ENCODE measurements at places on chromosomes 6 and 20.

DNA sequence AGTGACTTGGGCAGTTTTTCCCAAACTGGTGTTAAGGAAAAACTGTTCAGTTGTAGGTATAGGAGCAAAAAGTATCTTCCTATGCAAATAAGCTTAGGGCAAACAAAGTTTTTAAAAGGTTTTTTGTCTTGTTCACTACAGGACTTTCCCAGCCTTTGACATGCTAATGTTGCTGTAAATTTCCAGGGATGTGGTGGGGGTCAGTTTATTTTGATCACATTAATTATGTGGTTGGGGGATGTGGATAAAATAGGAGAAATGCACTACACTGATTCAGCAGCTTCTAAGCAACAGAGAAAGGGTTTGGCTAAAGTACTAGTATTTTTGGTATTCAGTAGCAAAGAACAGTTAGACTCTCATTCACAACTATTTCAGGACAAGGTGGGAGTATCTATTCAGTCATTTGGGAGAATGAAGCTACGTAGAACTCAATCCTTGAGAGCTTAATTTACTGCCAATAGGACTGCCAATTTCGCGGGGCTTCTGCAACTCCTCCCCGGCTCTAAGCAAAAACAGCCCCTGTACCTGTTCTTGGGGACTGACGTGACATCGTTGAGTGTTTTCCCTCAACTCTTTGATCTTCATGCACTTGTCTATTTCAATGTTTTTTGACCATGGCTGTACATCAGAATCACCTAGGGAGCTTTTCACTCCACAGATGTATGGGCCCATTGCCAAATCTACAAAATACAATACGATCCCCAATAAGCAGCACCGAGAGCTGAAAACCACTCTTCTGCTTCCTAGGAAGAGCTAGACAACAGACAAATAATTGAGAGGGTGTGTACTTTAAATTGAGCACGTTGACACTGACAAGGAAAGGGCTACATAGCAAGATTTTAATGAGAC is 94.8 kb upstream of the NHSL1 start:
- DNase-seq, result no peak

DNA sequence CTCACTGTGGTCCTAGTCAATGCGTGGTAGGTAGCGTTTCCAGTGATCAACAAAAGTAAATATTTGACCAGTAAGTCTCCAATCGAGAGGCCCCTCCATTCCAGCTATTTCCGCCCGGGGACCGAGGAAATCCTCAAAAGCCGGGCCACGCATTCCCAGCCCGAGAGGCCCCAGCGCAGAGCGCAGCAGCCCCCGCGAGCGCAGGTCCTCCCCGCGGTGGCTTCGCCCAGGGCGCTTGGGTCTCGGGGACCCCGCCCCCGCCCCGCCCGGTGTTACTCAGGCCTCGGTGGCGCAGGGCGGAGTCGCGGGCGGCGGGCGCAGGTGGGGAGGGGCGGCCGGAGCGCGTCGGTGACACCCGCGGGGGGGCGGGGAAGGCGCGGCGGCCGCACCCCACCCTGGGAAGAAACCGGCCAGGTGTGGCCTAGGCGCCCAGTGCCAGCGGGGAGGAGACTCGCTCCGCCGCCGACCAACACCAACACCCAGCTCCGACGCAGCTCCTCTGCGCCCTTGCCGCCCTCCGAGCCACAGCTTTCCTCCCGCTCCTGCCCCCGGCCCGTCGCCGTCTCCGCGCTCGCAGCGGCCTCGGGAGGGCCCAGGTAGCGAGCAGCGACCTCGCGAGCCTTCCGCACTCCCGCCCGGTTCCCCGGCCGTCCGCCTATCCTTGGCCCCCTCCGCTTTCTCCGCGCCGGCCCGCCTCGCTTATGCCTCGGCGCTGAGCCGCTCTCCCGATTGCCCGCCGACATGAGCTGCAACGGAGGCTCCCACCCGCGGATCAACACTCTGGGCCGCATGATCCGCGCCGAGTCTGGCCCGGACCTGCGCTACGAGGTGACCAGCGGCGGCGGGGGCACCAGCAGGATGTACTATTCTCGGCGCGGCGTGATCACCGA is at the start of gene DSP:
Gene DSP, plus strand, starts transcription at position 497 of the 890 bp plus-strand sequence. Its CDS starts 245 bp downstream, at position 742.
- no peak for DNase-seq

- DNase-seq, result no peak
Observed at GRCh38 chr20:42027746-42028268, 409.6 kb upstream of the CHD6 start.

- DNase-seq, result no peak
Observed at GRCh38 chr6:113394216-113394615, 462.9 kb upstream of the MARCKS start.

- peak; percentile 73 for DNase-seq
Observed at GRCh38 chr20:35901678-35902544, 52.4 kb downstream of the SCAND1 start.

DNA sequence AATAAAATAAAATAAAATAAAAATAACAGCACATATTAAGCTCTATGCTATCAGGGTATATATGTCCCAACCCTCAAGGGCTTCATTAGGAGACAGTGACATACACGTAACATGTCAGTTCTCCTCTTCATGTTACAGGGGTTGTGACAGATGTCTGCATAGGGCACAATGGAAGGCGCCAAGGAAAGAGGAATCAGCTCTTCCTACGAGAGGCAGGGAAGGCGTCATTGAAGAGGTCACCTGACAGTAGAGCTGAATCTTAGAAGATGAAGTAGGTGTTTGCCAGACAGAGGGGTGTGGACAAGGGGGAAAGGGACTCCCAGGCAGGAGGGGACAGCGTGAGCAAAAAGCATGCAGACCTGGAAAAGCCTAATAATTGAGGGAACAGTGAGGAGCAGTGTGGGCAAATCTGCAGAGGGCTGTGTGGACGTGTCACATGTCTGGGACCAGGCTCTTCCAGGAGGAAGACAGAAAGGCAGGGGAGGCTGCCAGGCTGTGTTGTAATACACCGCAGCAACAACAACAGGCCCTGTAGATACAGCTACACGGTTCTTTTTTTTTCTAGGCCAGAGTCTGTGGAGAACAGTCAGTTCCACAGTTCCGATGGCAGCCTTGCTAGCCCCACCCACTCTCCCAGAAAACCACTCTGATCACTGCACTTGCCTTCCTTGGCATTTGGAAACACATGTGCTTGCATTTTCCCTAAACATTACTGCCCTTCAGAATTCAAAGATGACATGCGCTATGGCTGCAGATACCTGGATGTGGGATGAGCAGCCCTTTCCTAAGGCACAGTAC is 2.5 kb upstream of the FKBP5 start:
- no peak for DNase-seq

GRCh38 chr6:79377047-79377446 is 142.6 kb upstream of the HMGN3 start:
- no peak for DNase-seq

DNA sequence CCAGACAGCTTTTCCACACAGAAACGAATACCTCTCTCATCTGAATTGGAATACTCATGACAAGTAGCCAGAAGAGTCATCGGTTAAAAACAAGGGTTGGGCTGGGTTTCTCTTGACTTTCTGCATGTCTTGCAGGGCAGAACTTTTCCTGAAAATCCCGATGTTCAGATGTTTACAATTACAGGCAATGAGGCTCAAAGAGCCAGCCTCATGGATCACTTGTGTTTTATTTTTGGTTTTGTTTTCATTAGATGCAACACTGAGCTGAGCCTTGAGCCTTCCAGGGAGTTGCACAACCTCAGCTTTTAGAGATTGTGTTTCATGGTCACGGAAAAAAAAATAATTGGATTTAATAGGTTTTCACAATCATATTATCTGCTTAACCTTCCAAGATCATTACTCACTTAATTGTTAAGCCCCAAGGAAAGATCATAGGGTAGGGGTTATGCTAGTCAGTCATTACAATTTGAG is 288.1 kb upstream of the PRDM1 start:
- DNase-seq, result peak; percentile 97

GRCh38 chr6:14518515-14519217 is 401.1 kb downstream of the CD83 start:
- DNase-seq, result no peak

- DNase-seq, result no peak
Observed at GRCh38 chr6:43979525-43979924, 147.7 kb downstream of the MRPL14 start.

DNA sequence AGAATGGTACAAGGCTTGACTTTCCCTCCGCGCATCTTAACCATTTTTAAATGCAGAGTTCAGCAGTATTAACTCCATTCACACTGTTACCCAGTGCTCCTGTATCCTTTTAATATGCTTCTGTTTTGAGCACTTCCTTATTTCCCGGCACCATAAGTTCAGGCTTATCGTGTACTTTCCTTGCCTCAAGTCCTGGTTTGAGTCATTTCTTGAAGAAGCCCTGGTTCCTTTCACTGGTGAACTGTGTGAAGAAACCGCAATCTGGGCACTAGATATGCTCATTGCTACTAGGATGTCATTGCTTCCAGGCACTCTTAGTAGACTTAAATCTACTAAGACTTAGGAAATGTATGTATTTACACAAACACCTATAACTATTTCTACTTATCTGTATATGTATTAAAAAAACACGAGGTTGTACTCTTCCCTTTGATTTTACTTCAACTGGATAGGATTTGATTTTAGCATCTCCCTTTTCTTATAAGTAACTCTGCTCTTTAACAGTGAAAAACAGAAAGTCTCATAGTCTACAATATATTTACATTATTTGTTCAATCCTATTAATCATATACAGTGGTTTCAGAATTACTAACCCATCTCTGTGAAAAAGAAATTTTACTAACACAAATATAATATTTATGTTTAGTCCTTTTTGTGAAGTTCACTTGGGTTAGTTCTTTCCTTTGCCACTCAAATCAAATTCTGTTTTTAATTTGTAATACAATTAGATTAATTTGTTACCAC is 135.5 kb downstream of the CDKAL1 start:
- DNase-seq, result no peak

- DNase-seq, result no peak
Observed at GRCh38 chr6:37555040-37555781, 55.5 kb upstream of the CCDC167 start.

DNA sequence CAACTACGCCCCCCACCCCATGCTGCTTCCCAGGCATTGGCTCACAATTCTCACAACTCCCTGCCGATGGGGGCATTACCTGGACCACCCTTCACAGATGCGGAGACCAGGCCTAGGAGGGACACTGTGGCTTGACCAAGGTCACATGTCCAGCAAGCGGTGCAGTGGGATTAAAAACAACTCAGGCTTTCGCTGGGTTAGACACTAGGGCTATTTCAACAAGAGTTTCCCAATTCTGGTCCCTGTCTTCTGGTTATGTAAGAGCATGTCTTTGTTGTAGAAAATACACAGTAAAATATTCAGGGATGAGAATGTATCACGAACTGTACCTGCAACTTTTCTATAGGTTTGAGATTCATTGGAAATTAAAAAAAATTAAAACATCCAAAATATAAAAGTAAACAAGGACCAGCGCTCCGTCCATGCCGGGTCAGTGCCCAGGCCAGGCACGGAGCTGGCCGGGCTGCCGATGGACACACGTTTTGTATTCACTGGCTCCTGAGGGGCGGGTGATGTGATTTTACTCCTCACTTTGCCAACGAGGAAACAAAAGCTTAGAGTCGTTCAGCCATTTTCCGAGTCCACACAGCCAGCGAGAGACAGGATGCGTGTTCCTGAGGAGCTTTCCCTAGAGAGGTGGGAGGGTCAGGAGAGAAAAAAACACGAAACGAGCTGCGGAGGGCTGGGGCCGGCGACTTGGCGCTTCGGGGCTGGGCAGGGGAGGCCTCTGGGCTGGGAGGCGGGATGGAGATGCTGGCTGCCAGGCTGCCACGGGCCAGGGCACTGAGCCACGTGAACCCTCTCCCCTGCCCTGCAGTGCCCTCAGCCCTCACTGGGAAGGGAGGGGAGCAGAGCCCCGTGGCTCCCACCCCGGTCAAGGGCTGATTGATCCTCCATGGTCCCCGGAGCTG is 17.1 kb upstream of the VSTM2L start:
- DNase-seq, result no peak

- DNase-seq, result peak; percentile 71
Observed at GRCh38 chr6:1481286-1481685, 91.9 kb downstream of the FOXF2 start.

DNA sequence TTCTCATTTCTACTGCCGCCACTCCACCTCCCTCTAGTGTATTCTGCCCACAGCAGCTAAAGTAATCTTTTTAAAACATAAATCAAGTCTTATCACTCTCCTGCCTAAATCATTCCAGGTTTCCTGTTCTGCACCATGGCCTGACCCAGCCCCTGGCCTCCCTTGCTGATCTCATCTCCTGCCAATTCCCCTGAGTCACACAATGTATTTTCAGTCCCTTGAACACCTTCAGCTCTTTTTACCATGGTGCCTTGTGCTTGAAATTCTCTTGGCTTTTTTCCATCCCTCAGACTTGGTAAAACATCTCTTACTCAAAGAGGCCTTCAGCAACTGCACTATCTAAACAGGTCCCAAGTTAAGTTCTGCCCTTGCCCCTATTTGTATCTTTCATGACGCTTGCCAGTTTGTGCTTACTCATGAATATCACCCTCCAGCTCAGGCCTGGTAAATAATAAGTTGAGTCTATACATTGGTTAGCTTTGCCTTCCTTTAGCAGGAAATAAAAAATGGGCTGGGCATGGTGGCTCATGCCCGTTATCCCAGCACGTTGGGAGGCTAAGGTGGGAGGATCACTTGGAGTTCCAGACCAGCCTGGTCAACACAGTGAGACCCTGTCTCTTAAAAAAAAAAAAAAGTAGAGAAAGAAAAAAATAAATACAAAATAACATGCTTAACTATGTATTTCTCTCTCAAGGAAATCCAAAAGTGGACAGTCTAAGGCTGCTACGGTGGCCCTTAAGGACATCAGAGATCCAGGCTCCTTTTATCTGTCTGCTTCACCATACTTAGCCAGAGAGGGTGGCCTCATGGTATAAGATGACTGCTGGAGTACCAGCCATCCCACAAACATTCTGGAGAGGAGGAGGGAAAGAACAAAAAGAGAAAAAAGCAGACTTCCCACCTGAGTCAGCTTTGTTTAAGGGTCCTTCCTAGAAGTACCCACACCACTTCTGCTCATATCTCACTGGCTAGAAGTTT is 62.2 kb downstream of the ARFGEF2 start:
- peak; percentile 28 for DNase-seq

DNA sequence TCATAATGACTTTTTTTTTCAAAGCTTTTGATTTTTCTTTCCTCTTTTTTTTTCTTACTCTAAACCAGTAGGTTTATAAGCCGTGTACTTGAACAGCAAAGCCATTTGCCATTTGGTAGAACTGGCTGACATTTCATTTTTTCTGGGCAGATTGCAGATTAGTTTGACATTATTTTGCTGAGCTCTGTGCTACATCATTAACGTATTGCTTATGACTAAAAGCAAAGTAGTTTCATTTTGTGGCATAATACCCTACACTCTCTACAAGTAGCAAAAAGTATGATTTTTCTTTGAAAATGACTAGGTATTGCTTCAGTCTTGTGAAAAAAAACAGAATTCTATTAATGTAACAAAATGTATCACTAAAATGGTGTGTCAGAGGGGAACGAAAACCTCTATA is 141.3 kb downstream of the GRIK2 start:
- DNase-seq, result no peak

GRCh38 chr6:79146421-79146820 is 68.4 kb upstream of the PHIP start:
- no peak for DNase-seq
